ENCODE measurements at places on chromosomes 6 and 20.

DNA sequence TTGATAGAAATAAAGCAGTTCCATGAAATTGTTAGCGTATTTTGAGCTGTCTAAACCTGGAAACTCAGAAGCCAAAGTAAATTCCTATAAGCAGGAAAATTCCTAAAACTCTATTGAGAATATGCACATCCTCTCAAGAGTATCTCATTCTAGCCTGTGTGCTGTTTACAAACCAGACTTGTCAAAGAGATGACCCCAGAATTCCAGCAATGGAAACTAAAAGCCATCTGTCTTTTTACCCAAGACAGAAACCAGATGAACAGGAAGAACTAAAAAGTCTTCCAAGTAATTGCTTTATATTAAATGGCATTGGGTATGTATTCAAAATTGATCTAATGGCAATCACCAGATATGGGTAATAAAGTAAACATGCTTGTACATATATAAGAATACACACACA lies 92.6 kb downstream of the COL19A1 start:
- no peak for DNase-seq

DNA sequence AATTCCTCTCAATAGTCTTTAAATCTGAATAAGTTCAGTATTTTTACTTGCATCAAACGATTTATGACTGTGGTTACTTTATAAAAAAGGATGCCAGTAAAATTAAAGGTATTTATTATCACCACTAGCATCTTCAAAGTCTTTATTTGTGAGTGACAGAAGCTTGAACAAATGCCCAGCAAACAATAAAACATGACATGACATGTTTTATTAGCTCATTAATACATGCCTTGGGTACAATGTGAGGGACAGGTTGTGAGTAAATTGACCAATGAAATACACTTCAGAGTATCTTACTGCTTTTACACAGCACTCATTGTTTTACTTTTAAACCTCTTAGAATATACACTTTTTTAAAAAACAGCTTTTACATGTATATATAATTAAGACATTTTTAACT lies 113.4 kb upstream of the BEND3 start:
- no peak for DNase-seq

DNA sequence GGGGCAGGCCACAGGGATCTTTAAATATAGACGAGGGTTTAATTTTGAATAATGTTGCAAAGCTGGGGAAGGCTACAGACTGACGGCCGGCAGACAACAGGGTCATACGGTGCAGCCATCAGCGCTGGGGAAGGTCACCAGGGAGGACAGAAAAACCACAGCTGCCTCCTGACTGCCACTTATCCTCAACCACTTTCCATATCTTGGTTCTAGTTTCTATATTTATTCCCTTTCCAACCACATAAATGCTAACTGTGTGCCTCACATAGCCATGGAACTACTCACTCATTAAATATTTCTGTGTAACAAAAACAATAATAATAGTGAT lies 85.7 kb upstream of the AGPAT4 start:
- DNase-seq: no peak

DNA sequence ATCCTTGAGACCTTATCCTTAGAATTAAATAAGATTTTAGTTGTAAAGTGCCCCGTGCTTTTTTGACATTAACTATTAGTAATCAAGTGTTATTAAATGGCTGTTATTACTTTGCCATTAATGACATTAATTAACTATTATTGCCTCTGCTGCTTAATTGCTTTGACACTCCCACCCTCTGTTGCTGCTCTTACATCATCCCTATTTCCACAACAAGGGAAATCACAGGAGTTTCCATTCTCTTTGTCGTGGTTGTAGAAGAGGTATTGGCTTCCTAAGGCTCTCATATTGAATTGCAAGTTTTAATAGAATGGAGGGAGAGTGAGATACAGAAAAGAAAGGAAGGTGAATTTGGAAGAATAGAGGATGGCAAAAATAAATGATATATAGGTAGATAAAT lies 545.8 kb downstream of the MMUT start:
- no peak for DNase-seq

GRCh38 chr20:50409495-50409894 lies 100.7 kb upstream of the PTPN1 start:
- DNase-seq: no peak

- no peak for DNase-seq
Observed at GRCh38 chr6:145087034-145087433, 648.3 kb downstream of the EPM2A start.

- no peak for DNase-seq
Observed at GRCh38 chr6:75791881-75792280, 42.8 kb downstream of the MYO6 start.

GRCh38 chr6:48144021-48144420 lies 33.0 kb upstream of the PTCHD4 start:
- no peak for DNase-seq

- no peak for DNase-seq
Observed at GRCh38 chr6:30614044-30614842, 2.8 kb downstream of the PPP1R10 start.

DNA sequence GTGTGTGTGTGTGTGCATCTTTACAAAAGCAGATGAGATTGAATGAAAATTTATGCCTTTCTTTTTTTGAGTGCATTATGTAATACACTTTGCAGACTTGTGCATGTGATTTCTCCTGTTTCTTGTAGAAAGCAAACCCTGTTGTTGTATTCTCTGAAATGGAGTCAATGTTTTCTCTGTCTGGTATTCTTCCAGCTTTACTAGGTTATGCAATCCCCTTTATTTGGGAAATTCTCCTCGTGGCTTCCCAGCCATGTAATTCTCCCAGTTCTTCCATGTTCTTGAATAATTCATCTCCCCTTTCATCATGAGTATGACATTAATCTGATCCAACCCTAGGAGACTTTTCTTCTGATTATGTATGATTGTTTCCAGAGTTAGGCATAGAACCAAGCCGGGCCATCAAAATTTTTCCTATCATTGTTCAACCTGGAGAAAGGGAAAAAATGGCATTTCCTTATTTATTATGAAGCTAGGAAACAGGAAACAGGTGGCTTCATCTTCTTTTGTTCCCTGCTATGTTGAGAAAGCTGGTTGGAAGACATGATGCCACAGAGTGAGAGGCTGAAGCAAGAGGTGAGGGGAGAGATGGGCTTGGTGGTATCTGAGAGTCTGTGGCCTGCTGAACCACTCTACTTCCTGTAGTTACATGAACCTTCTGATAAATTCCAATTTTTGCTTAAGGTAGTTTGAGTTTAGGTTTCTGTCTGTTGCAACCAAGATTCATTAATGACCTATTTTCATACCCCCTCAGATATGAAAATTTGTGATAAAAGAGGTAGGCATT lies 68.8 kb downstream of the PRL start:
- no peak for DNase-seq

DNA sequence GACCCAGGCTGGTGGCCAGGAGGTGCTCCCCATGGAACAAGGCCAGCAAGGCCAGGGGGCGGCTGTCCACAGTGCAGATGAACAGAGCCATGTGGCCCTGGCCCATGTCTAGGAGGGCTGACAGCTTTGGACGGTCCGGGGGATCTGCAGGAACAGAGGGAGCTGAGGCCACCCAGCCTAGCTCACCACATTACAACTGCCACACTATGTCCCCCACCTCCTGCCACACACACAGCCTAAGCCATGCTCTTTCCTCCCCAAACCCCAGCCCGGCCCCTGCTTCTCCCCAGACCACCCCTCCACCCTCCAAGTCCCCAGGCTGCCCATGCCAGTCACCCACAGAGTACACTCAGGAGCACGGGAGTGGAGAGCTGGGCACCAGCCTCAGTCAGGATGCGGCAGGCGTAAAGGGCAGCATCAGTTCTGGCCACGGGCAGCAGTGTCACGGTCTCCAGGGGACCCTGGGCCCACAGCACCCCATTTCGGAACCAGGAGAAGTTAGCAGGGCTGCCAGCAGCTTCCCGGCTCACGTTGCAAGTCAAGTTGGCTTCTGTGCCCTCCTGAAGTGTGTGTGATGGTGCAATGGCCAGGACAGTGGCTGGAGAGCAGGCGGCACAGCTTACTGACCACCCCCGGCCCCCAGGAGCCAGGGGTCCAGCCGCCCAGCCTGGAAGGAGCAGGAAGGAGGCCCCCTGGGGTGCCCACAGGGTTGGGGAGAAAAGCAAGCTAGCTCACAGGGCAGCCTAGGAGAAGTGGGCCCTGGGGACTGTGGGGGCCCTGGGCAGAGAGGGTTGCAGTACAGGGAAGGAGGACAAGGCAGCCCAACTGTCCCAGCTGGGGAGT lies 15.2 kb upstream of the ADAM33 start:
- DNase-seq: no peak

GRCh38 chr20:23627501-23627900 lies 10.3 kb downstream of the CST3 start:
- DNase-seq: no peak
